ENCODE measurements at places on chromosomes 3 and 15.

DNA sequence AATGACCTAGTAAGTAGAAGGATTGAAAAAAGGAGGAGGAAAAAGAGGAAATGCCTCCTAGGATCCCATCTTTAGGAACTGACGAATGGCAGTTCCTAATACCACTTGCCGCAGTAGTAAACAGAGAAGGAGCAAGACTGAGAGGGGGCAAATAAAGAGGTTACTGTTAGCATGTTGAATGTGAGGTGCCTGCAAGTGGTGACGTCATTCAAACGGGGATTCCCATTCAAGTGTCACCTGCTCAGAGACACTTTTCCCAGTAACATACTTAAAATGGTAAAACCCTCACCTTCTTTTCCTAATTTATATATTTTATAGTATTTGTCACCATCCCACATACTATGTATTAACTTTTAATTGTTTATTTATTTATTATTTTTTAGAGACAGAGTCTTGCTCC, 178.9 kb downstream of the IL5RA start:
- DNase-seq = no peak

DNA sequence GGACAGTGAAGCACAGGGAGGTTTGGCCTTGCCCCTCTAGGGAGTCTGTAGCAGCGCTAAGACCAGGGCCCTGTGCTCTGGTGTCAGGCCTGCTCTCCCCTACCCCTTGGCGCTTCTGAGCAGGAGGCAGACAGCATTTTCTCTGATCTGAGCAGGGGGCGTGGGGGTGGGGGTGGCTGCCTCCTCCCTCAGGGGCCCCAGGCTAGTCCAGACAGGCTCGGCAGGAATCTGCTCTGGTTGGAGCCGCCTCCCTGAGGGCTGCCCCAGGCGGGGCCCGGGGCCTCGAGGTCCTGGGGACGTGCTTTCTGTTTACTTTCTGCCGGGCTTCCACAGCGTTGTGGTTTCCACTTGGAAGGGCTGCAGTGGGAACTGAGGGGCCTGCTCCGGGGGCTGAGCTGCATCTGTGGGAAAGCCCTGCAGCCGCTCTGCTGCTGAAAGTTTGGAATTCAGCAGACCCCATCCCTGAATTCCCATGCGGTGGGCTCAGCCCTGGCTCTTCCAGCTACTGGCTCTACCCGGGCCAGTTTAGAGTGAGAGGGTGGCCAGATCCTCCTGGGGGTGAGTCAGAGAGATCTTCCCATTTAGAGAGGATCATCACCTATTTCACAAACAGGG, 105.4 kb downstream of the LINGO1 start:
- peak; percentile 53 for DNase-seq

DNA sequence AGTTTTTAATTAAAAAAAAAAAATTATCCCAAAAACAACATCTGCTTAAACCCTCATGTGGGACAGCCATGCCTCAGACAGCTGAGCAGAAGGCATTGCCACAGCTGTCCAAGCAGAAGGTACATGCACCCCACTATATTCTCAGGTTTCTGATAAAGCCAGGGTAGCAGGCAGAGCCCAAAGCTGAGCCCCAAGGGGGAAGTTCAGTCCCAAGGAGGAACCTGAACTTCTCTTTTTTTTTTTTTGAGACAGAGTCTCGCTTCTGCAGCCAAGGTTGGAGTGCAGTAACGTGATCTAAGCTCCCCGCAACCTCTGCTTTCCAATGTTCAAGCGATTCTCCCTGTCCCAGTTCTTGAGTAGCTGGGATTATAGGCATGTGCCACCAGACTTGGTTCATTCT, 33.2 kb downstream of the MKRN2 start:
- no peak for DNase-seq

DNA sequence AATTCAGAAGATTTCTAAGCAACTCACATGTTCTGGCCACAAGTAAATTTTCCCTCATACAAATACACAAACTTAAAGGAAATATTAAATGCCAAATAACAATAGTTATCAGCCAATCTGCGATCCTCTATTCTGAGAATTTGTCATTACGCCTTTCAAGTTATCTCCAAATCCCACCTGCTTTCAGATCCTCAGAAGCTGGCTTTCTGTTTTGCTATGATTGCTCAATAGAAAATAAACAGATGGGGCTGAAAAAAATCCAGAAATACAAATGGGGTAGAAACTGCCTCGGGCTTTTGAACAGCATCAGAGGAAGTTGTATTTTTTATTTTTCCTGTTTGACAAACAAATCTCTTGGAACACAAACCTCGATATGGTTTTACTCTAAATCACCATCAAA, 74.0 kb upstream of the CNTN4 start:
- no peak for DNase-seq

DNA sequence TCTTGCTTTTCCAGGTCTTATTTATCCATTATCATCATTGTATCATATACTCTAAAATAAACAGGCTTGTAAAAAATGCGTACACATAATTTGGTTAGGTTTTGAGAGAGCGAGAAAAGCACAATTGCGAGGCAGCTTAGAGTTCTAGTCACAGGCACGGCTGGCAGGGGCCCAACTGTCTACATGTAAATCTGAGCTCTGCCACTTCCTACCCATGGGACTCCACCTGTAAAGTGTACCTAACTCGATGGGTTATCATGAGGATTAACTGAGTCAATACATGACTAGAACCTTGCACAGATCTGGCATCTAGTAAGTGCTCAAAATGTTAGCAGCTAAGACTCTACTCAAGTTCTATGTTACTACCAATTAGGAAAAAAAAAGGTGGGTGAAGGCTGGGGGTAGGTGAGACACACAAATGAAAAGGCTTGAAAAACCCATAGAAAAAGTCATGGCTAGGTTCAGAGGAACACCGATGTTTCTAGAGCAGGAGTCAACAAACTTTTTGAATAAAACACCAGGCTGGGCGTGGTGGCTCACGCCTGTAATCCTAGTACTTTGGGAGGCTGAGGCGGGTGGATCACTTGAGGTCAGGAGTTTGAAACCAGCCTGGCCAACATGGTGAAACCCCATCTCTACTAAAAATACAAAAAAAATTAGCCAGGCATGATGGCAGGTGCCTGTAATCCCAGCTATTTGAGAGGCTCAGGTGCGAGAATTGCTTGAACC, 36.2 kb downstream of the GLB1 start:
- DNase-seq = no peak

DNA sequence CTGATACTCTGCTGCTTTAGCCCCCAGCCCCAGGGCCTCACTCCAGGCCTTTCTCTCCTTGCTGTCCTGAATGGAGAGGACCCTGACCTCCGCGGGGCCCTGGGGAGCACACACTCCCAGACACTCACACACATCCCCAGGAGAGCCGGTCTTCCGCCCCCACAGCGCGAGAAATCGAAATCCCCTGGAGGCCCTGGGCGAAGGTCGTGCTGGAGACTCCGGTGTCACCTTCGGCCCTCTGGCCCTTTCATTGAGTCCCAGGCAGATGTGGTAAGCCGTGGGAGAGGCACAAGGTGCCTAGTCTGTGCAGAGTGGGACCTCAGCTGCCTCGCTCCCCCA, 848 bp upstream of the GOLGA8B start:
- no peak for DNase-seq

DNA sequence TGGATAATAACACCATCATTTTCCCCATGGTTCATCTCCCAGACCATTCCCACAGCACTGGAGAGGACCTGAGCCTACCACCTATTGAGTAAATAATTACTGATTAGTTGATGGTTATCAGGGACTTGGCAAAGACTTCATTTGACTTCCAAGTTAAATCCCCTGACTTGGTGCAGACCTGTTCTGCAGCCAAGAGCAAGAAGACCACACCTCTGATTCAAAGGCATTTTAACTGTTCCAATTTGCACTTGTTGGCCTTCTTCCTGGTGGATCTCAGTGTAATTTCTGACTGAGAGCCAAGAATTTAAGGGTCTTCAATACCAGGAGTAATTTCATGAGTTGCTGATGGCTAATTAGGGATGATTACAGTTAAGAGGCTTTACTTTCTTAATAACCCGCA, 24.0 kb downstream of the THSD4 start:
- DNase-seq = no peak

GRCh38 chr15:22735781-22736180, 50.7 kb upstream of the NIPA1 start:
- peak; percentile 66 for DNase-seq
